ENCODE measurements at places on chromosomes 5 and 9.

GRCh38 chr5:107092695-107093094 lies 578.0 kb downstream of the EFNA5 start:
- no peak for DNase-seq

DNA sequence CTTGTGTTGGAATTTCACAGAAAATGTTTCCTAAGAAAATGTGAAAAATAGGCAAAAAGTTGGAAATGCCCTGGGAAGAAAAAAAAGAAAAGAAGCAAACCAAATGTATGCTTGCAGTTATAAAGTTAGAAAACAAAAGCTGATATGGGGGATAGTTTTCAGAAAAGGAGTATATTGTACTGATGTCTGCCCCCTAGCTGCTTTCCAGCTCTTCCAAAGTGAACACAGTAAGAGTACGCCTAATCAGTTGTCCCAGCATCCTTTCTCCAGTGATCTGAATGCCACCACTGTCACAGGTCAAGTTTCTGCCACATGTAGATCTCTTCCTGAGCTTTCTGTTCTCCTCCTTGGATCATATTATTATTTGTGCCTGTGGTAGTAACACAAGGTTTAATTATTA lies 5.8 kb downstream of the TYRP1 start:
- no peak for DNase-seq

DNA sequence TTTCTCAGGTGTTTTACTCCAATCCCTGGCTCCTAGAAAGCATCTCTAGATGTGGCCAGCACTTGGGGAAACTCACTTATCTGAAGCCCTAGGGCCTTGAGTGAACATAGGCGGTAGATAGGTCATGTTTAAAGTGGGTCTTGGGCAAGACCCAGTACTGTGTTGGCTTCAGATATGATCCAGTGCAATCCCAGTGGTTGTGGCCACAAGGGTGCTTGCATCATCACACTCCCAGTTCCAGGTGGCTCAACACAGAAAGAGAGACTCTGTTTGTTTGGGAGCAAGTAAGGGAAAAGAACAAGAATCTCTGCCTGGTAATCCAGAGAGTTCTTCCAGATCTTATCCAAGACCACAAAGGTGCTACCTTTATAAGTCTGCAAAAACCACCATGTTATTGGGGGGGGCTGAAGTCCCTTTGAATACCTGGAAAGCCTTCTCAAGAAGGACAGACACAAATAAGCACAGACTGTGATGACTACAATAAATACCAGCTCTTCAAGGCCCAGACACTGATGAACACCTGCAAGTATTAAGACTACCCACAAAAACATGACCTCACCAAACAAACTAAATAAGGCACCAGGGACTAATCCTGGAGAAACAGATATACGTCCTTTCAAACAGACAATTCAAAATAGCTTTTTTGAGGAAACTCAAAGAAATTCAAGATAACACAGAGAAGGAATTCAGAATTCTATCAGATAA lies 114.7 kb downstream of the LURAP1L start:
- DNase-seq, result no peak

GRCh38 chr5:40447438-40447837 lies 232.3 kb upstream of the PTGER4 start:
- DNase-seq, result no peak

GRCh38 chr5:139445325-139446170 lies 6.2 kb upstream of the DNAJC18 start:
- DNase-seq, result no peak

DNA sequence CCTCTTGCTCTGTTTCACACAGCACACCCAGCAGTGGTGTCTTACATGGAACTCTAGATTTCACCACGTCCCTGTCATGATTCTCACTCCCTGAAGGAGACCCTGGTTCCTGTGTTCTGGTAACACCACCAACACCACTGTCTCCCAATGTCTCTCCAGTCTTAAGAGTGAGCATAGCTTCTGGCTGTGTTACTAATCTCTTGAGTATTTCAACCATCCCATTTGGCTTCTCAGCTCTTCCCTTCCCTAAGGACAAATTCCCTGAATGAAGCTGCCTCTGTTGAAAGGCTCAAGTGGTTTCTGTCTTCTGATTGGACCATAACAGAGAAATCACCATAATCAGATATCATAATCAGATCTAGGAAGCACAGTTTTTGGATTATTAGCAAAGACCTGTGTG lies 311.8 kb downstream of the DNAH5 start:
- DNase-seq, result no peak

GRCh38 chr9:11340654-11341053 lies 727.9 kb upstream of the PTPRD start:
- DNase-seq, result no peak

DNA sequence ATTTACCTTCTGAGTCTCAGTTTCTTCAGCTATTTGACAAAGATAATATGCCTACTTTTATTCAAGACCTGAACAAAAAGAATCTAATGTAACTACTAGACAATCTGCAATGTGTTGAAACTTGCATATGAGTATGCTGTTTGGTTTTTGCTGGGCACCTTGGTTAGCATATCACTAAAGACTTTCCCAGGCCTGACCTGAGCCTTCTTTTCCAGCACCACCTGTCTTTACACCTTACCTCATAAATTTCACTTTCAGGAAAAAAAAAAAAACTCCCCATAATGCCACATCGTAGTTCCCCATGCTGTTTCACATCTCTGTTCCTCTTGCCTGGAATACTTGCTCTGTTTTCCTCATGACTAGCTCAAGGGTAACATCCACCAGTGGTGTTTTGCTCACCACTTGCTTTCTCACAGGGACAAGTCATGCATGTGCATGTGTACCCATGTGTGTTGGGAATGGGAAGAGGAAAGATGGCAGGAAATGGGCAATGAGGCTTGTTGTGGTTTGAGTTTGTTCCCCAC lies 45.6 kb upstream of the TLE4 start:
- DNase-seq, result no peak

- no peak for DNase-seq
Measured at GRCh38 chr9:134951461-134951860, 33.7 kb upstream of the FCN1 start.

DNA sequence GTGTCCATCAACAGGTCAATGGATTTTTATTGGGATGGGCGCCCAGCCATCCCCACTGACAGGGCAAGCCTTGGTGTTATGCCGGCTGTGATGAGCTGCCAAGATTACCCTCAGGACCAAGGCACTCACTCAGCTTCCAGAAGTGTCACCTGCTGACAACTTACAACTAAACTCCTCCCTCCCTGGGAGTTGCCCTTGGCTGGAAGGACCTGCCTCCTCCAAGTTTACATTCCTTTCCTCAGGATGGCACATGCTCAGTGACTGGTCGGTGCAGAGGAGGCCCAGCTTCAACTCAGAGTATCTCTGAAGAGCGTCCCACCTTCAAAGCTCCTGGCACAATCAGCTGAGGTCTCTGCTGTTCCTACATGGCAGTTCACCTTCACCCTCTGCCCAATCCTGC lies 52.5 kb upstream of the ZBTB43 start:
- DNase-seq, result no peak

DNA sequence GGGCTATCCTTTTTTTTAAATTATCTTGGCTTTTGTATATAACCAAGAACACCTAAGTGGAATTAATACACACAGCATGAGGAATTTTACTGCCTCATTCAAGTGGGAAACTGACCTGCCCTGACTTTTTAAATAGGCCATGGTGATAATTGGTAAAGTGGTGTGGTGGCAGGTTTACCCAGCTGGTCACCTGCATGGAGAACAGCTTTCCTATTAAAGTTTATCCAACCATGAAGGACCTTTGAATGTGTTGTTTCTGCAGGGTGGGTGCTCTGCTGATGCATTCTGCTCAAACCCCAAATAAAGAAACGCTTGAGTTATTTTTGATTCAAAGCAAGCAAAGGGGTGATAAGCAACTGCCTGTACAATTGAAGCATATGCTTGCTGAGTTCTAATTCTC lies 261.0 kb upstream of the GRIN3A start:
- DNase-seq, result no peak

- no peak for DNase-seq
Measured at GRCh38 chr9:71703172-71703872, 65.0 kb downstream of the CEMIP2 start.

DNA sequence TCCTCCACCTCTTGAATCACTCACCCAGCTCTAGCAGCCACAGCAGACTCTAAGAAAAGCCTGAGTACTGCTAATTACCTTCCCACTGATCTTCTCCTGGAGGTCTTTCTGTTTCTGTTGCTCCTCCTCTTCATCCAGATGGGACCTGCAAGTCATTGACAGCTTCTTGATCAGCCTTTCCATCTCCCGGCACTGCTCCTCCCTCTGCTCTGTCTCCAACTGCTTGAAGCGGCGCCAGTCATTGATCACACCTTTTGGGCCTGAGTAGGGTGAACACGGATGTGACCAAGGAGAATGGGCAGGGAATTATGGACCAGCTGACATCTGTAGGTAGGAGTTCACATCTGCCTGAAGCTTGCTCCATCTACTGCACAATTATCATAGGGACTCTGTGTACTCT lies 5.5 kb downstream of the PDCL start:
- no peak for DNase-seq

DNA sequence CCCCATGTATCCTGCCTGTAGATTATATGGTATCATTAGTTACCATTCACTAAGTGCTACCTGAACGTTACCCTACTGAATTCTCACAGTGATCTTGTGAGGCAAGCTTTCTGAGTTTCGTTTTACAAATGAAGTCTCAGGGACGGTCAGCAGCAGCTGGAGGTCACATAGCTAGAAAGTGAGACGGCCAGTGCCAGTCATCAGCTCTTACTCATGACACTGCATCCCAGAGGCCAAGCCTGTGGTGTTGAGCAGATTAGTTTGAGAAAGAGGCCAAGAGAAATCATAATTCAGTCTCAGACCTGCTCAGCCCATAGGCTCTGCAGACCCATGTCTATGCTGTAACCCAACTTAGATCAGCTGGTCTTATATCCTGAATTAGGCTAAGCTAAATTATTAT lies 95.7 kb upstream of the EGFLAM start:
- no peak for DNase-seq

DNA sequence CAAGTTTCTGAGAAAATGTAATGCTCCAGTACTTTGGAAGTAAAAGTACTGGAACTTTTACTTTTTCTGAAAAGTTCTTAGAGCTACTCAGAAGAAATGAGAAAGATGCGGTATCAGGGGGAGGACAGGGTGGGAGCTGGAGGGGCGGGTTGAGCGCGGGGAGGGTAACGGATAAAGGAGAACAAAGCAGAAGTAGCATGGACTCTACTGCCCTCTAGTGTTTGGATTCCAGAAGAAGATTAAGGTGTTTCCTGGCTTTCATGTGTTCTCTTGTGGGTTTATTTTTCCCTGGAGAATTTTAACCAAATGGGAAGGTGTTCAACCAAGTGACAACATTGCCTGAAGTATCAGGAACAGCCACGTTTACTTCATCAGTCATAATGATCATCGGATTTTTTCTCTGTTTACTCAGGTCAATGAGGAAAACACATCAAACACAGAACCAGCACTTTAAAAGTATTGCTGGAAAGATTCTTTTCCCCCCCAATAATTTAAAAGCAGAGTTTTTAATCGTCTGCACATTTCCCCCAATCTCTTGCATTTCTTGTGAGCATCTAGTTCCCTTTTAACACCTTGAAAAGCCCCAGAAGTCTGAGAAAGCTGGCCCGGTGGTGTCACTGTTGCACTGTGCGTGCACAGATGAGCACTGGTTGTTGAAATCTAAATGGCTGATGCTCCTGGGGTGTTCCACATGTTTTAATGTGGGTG lies 190.6 kb downstream of the MPDZ start:
- peak; percentile 17 for DNase-seq

DNA sequence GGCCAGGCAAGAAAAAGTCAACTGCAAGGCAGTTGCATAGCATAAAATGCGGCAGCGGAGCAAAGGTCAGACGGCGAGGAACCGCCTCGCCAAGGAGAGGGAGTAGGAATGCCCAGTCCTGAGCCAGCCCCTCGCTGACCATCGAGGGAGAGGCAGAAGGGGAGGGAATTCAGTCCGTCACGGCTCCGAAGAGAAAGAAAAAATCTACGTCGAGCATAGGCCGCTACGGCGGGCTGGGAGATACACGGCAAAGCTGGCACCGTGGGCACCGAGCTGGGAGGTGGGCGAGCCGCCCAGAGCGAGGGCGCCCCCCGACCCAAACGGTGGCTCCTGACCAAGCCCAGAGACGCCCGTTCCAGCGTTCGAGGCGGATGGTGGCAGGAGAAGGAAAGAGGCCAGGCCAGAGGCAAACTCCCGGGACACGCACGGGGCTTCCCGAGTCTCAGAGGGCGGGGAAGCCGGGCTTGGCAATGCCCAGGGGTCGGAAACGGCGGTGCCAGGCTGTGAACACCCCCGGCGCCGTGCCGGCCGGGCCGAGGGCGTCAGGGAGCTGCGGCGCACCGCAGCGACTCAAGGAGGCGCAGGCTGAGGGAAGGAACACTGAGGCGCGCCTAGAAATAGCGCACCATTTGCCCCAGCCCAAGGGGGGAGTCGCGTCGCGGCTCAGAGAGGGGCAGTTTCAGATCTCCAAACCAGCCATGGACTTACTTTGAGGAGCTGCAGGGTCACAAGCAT lies 518 bp downstream of the SPRY4 start:
- no peak for DNase-seq

DNA sequence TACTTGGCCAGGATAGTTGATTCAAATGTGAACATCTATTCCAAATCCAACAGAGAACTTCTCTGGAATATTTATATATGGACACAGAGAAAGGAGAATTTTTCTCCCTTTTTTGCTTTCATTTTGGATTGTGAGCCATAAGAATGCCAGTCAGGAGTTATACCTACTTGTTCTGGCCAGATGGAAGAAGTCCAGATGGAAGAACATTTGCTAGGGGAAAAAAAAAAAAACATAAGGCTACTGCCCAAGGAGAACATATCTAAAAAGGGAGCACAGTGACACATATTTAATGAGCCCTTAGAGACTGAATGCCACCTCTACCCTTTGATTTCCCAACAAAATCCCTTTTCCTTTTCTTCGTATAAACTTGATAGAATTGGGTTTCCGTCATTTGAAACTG lies 61.7 kb upstream of the PPP2R2B start:
- DNase-seq, result no peak

DNA sequence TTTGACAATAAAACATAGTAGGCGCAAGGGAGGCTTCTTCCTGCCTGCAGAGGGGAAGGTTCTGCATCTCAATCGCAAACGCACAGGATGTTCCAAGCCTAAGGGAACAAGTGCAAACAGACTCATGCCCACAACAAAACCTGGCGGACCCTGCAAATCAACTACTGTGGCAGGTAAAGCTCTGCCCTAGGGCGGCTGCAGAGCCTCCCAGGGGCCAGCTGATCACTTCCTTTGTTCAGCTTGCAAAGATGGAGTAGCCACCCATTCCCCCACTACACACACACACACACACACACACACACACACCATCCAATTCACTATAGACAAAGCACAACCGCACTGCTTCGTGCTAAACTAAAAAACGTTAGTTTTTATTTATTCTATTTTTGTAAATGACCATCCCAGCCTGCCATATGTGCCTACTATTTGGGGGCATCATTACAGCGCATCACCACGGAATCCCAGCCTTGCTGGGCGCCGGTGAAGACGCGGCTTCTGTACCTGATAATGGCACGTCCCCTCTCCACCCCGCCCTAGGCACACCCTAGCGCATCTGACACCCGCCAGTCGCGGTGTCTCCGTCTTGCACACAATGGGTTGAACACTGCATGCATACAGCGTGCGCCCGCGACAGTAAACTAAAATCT lies 57.6 kb downstream of the DPYSL3 start:
- DNase-seq, result no peak
